Suppressor macrophage treated with lipopolysaccharide for 4 hours (primary cell): ENCODE measurements at places on chromosomes 16 and 17.

DNA sequence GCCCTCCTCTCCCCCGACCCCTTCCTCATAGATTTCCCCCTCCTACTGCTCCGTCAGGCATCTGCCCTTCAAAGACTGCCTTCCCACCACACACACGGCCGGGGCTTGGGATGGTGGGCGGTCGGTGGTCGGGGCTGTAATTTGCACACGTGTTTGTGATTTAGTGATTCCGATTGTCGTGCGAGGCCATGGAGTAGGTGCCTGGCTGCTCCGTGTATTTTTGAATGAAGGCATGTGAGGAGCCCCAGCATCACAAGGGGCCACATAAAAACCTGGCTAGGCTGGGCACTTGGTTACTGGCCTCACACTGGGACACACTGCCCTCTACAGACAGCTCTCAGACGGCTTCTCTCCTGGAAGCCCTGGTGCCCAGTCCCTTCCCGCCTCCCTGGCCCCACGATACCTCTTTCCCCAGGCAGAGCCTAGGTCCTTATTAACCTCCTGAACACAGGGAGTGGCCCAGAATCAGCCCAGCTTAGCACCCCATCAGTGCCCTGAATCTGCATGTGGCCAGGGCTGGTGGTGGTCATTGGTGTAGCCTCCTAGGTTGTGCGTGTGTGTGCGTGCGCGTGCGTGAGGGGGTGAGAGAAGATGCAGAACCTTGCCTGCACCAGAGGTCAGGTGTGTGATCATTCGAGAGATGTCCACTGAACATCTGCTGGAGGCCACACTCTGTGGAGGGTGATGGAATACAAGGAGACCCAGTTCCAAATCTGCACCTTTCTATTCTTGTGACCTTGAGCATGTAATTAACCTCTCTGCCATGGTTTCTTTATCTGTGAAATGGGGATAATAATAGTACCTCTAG is 1.3 kb upstream of the SOCS1 start:
- DNase-seq: peak; percentile 89

DNA sequence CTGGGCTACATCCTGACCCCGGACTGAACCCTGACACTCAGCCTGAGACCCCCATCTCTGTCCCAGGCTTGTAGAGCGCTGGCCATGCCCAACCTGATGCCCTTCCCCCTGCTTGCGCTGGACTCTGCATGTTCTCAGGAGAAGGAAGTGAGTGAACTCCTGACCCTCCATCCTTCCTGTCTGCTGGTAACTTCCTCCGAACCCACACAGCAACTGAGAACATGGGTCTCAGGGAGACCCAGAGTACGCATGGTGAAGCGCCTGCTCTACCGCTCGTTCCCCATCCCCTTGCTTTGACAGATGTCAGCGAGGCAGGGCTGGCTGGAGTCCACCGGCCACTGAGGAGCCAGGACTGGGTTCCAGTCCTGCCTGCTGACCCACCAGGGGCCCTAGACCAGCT is 6.1 kb downstream of the CAMKK1 start:
- DNase-seq: peak; percentile 59

DNA sequence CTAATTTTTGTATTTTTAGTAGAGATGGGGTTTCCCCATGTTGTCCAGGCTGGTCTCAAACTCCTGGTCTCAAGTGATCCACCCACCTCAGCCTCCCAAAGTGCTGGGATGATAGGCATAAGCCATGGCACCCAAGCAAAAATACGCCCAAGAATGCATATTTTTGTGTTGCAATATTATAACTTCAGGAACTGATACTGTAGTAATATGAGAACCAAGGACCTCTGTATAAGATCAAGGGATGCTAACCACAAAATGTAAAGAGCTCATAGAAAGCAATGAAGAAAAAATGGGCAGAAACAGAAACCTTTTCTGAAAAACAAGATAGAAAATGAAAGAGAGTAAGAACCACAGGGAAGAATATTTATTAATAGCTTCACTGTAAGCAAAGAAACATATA is 183.6 kb upstream of the RPL38 start:
- DNase-seq: peak; percentile 12

GRCh38 chr16:25553711-25554436 is 137.9 kb upstream of the HS3ST4 start:
- no peak for DNase-seq

DNA sequence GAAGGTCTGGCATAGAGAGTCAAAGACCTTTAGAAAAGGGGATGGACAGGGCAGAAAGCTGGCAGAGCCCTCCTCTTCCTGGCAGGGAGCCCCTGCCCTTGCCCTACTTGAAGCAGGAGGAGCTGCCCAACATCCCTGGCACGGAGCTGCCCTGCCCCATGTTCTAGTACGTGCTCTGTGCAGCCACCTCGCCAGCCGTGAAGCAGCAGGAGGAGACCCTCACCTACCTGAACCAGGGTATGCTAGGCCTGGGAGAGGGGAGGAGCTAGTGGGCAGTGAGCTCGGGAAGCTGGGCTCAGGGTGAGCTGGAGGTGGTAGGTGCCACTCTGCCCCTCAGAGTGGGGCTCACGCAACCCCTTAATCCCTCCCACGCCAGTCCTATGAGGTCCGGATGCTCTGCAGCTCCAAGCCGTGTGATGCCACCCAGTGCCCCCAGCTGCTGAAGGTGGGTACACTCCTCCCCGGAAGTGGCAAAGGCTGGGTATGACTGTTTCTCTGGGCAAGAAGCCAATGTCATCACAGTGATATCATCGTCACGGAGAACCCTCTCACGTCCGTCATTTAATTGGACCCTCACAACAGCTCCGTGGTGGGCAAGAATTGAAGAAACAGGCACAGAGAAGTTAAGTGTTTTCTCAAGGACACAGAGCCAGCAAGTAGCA is 12.7 kb upstream of the STAC2 start:
- DNase-seq: peak; percentile 67

DNA sequence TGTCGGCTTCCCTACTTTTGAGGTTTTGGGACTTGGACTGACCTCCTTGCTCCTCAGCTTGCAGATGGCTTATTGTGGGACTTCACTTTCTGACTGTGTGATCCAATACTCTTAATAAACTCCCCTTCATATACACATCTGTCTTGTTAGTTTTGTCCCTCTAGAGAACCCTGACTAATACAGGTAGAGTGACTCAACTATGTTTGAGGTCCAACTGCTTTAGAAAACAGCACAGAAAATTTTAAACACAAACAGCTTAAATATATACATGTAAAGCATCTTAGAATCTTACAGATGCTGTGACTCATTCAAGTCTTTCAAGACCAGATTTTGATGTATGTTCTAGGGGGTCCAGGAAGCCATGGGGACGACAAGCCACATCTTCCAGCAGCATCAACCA is 11.7 kb downstream of the SDK2 start:
- DNase-seq: no peak

DNA sequence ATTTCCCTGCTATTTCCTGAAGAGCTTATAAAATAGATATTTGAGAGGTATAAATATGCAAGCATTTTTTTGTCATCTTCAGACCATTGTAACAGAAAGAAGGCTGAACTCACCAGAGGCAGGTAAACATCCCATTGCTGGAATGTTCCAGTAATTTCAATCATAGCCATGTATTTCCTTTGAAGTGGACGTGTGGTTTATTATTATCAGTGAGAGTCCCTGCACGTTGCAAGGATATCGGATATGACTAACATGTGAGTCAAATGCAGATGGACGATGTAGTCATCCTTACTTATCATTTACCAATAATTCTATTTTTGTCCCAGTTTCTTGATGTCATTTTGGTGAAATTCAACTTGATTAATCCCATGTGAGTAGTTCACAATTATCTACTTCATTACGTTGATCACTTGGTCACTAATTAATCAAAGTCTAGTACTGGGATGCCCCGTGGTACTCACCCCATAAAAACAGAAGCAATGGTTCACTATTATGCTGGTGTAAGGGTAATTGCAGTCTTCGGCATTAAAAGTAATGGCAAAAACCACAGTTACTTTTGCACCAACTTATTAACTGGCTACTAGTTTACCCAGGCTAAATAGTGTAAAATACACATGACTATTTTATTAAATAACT is 89.5 kb downstream of the VAT1L start:
- no peak for DNase-seq

- peak; percentile 96 for DNase-seq
These were observed 9.9 kb upstream of the GSDMA start for GRCh38 chr17:39952680-39953470.
